Epithelial cell of prostate (primary cell): ENCODE measurements at places on chromosomes 4 and X.

DNA sequence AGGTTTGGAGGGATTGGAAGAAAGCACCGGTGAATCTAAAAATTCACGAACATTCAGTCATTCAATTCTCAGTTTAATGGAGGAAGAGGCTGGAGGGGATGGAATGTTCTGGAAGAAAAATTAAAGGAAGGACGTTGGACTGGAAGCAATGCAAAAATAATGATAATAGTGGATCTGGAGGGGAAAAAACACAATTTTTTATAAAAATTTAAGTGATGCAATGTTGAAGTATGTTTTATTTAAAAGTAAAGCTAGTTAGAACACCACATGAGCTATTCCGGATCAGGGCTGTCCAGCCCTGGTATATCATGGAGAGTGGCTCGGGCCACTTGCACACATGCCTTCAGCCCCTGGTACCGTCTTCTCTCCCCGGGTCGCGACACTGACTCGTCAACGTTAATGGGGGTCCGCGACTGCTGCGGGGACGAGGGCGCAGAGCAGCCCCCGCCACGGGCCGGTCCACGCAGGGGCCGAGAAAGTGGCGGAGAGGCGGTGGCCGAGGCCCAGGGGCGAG, 204.6 kb downstream of the TENM3 start:
- no peak for DNase-seq

GRCh38 chr4:165766976-165767375, 106.1 kb upstream of the TLL1 start:
- no peak for DNase-seq

DNA sequence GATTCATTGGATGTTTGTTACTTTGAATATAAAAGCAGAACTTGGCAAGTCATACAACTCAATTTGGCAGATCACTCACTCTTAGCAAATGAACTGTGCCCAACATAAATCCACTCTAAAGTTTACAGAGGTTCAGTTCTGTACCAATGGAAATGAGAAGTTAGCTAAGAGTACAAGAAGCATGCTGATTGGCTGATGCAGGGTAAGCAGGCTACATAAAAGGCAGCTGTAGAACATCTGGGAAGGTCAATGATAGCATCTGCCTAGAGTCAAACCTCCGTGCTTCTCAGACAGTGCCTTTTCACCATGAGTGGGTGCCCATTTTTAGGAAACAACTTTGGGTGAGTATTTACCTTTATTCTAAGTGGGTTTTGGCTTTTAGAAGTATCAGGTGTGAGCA, at the start of gene TDO2:
TDO2 (plus strand) TSS at position 244 of the 400 bp plus-strand sequence; CDS start at position 307, 63 bp downstream.
- no peak for DNase-seq

DNA sequence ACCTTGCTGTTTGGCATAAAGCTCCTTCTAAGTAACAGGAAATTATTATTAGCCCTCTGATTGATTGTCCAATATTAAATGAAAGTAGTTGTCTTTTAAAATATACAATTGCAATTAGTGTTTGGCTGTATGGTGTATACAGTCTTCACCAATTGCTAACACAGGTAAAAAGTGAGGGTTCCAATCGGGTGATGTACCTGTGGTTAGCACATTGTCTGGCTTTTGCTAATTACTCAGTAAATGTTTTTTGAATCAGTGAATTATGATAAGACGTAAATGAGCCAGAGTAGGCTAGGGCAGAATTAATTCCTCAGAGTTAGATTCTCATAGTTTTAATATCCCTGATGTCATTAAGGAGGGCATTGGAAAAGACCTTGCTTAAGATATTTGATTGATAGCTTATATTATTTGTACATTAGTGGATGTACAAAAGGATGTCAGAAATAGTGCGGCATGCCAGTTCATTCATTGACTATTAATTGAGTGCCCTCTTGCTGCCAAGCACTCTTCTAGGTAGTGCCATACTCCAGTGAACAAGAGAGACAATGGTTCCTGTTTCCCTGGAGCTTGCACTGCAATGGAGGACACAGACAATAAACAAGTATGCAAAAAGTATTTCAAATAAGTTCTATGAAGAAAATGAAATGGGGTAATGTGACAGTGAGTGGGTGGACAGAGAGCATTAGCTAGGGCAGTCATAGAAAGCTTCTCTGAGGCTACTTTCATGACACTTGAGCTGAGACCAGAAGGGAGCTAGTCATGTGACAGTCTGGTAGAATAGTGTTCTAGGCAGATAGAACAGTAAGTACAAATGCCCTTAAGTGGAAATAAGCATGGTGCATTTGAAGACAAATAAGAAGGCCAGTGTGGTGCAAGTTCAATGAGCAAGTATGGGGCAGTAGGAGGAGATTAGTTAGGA, 205.9 kb upstream of the CASK start:
- no peak for DNase-seq

GRCh38 chr4:80390178-80390577, 54.6 kb downstream of the CFAP299 start:
- no peak for DNase-seq

GRCh38 chrX:139738581-139738980, 30.6 kb upstream of the MCF2 start:
- DNase-seq, result peak; percentile 18

DNA sequence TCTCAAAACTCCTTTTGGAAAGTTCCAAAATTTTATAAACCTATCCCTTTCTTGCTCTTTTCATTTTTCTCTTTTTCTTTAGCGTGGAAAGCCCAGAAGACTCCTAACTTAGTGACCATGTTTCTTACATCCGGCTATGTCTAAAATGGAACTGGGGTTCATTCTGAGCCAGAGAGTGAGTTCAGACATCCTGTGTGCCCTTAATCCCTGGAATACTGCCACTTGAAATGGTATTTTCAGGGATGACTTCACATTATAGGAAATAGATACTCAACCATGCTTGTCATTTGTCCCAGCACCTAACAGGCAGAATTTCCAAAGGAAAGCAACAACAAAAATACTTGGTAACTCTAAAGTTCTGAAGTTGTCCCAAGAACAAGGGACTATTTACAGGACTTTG, 379.6 kb downstream of the ARHGAP24 start:
- DNase-seq, result no peak

DNA sequence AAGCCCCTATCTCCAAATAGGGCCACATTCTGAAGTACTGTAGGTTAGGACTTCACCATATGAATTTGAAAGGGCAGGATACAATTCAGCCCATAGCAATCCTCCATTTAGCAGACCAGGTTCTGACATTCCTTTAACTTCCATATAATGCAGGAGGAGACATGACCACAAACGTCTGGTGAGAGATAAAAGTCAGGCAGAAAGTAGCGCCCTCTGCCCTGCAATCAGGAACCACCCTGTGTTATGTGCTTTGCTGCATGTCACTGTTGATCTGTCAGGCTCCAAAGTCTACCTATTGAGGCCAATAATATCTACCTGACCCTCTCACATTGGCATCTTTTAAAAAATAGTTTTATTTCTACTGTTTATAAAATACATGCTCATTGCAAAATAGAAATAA, 30.2 kb upstream of the SEPSECS start:
- DNase-seq, result no peak

DNA sequence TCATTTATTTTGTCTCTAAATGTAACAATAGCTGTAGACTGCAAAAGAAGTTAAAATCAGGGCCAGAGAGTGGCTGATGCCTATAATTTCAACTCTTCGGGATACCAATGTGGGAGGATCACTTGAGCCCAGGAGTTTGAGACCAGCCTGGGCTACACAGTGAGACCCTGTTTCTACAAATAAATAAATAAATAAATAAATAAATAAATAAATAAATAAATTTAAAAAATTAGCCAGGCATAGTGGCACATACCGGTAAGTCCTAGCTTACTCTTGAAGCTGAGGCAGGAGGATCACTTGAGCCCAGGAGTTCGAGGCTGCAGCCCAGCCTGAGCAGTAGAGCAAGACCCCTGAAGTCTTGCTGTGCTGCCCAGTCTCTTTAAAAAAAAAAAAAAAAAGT, 79.1 kb downstream of the WWC2 start:
- no peak for DNase-seq

GRCh38 chr4:124331781-124332180, 380.8 kb downstream of the ANKRD50 start:
- no peak for DNase-seq

- no peak for DNase-seq
Observed at GRCh38 chrX:116194649-116195048, 24.1 kb downstream of the AGTR2 start.

- DNase-seq, result peak; percentile 77
Observed at GRCh38 chr4:61468024-61468720, 268.0 kb downstream of the ADGRL3 start.

DNA sequence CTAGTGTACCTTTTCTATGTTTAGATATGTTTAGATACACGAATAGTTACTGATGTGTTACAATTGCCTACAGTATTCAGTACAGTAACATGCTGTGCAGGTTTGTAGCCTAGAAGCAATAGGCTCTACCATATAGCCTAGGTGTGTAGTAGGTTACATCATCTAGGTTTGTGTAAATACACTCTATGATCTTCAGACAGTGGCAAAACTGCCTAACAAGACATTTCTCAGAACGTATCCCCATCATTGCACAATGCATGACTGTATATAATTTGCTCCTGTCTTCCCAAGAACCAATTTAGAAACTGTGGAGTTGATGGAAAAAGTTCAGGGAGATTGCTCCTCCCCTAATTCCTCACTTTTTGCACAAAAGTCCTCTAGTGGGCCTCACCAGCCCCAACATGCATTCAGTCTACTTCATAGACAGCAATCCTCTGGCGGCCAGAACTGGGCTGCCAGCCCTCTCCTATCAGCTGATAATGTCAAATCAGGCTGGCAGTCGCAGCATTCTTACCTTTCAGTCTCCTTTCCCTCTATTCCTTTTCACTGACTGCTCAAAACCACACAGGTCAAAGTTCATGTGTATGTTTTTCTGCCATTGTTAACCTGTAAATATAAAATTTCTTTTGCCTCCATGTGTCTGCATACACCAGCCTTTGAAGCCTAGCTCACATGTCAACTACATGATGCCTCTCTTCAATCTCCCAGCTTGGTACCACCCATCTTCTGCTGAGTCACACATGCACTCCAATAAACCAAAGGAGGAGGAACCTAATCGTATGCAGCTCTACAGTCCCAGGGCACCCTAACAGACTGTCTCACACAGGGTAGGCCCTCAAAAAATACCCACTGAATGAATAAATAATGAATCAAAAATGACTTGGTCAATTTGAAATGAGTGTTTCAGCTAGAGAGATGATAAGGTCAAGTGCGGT, 32.0 kb downstream of the BCLAF3 start:
- DNase-seq, result no peak

GRCh38 chr4:126396703-126397102, 1081.9 kb downstream of the FAT4 start:
- no peak for DNase-seq

- DNase-seq, result peak; percentile 12
Observed at GRCh38 chrX:148928811-148929210, 428.4 kb downstream of the AFF2 start.

GRCh38 chr4:42344309-42344708, 53.0 kb upstream of the SHISA3 start:
- DNase-seq, result no peak

GRCh38 chrX:91079342-91080114, 355.1 kb upstream of the PABPC5 start:
- peak; percentile 0 for DNase-seq

DNA sequence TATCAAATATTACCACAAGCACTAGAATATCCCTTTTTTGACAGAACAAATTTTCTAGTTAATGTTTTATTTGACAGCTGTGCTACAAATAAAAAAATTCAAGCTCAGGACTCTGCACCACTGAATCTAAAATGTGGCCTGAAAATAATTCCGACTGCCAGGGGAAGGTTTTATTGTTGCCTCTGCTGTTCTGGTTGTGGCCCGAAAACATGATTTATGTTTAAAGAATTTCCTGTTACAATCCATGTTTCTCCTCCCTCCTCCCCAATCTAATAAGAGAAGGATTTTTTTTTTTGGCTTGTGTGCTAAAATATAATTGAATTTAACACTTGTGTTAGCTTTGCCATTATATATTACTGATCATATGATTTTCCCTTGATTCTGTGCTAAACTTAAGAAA, 227.8 kb downstream of the DCLK2 start:
- DNase-seq, result no peak

- DNase-seq, result no peak
Observed at GRCh38 chrX:136652822-136653723, 5.1 kb downstream of the CD40LG start.

DNA sequence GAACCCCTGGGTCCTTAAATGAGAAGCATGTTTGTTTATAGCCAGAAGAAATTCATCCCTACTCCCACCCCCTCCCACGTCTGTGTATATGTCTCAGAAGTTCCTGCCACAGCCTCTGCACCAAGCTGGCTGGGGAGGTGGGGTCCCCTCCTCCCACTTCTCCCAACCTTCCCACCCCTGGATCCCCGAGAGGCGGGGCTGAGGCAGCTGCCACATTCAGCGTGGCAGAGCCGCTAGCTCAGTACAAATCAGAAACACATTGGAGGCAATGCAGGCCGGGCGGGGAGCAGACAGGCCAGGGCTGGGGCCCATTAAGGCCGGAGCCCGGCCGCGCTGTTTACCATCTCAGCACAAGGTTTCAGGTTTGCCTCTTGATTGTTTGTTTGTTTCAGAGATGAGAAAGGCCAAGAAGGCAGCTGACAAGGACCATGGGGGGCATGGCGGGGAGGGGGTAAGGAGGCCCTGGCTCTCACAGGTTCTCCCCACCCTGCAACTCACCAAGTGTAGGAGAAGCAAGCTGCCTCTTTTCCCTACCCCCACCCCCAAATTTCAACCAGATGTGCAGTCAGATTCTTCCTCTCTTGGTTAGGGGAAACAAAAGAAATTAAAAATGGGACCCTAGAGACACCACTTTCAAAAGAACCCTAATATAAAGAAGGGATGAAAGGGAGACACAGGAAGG, 22.3 kb downstream of the PJA1 start:
- DNase-seq, result no peak

DNA sequence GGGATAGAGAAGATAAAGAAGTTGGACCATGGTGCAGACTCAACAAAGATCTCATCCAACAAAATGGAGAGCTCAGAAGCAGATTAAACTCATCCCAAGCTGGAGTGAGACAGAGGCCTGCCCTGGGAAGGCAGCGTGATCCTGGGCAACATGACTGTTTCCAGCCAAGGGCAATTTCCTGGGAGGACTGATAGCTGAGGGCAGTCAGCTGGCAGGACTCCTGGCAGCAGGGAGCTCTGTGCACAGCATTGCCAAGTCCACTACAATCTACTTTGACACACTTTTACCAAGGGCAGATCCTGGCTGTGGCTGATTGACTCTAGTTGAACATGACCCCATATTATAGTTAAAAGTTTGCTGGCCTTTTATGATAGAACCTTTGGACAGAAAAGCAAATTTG, 357.3 kb upstream of the RASGEF1B start:
- DNase-seq, result no peak

- no peak for DNase-seq
Observed at GRCh38 chr4:110617075-110617640, 5.7 kb downstream of the PITX2 start.
